ENCODE measurements at places on chromosomes 1 and 21.
A peak's percentile ranks its signal among the peaks of the same experiment; 100 is the strongest.

DNA sequence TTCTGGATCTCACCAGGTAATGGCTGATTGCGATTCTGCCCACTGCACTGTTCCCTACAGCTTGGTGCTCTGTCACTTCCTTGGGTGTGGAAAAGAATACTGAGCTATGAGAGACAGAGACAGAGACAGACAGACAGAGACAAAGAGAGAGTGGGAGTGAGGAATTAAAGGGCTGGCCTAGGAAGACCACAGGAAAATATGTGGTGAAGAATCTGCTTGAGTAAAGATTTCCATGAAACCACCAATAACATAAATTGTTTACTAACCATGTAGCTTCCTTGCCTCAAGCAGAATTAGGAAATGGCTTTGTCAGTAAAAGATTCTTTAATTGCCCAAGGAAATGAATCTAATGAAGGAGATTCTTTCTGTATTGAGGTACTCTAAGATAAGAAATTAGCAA, 54.4 kb downstream of the MPZL1 start:
- DNase-seq, result no peak

DNA sequence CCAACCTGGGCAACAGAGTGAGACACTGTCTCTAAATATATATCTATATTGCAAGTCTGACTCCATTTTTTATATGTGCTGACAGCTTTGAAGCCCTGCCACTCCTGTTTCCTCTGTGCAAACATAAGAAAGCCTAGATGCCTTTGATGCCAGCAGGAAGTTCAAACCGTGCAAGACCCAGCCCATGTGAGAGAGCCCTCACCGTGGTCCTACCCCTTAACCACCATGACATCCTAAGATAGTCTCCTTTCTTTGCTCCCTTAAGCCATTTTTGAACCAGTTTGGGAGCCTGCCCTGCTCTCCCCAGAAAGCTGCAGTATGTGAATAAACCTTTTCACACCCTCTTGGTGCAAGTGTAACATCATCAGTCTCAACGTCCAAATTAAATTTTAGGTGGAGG, 3.7 kb upstream of the DIPK1A start:
- no peak for DNase-seq

DNA sequence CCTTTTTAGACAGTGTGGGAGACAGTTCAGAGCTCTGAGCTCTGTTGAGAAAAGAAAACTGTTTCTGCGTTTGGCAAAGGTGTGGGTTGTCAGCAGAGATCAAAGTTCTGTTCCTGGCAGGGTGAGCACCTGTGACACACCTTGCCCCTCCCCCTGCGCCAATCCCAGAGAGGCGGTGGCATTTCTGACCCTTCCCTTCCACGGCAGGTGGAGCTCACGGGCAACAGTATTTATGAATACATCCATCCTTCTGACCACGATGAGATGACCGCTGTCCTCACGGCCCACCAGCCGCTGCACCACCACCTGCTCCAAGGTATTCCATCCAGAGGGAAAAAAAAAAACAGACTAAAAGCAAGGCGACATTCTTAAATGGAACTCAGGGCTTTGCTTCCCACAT, 20.7 kb downstream of the SIM2 start:
- no peak for DNase-seq

DNA sequence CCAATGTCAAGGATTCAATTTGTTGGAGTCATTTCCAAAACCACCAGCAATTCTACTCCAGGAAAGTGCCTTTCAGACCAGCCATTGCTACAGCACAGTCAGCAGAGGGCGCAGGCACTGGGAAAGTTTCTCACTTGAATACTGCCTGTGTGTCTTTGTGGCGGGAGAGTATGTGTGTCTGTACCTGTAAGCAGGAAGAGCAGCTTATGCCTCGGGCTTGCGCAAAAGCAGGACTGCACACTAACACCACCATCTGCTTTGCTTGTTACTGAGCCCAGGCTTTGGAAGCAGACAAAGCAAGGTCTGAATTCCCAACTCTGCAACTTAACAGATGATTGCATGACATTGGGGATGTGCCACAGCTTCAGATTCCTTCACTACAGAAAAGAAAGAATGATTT, 7.0 kb upstream of the CTSE start:
- DNase-seq, result peak; percentile 64

DNA sequence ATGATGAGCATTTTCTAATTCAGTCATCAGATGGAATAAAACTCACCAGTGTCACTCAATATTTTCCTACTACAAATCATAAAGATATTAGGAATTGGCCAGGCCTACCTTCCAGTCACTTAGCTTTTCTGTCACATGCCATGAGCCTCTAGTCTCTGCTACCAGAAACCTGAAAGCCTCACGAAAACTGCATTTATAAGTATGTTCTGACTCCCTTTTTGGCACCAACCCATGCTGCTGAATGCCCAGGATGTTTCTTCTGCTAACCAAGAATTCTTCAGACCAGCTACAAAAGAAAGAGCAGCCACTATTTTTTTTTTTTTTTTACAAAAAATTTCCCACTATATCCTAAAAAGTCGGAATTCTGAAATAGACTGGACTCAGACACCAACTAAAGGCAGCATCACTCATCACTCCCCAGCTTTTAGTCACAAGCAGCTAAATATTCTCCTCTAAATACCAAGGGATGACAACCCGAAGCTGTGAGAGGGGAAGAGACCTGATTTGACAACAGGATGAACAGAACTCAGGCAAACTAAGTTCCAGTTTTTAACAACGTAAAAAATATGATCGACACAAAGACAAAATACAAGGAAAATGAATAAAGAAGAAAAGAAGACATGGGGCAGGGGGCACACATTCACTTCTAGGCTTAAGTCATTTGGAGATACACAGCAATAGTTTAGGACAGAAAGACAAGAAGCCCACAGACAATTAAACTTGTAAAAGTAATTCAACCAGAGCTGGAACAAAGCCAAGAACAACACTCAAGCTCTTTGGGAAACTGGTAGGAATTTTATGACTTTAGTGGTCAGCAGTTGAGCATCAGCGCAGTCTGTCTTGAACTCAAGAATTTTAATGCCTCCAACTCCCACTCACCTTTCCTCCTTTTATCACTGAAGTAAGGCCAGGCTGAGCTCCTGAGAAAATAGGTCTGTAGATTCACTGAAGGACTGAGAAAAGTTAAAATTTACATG, 1.7 kb downstream of the DCAF8 start:
- DNase-seq, result peak; percentile 64

- no peak for DNase-seq
These were observed 17.5 kb downstream of the LRRC41 start for GRCh38 chr1:46285730-46286477.

Measured in HT1080 (cell line).